Urothelium cell line (cell line): ENCODE measurements at places on chromosomes 1 and 21.
A peak's percentile ranks its signal among the peaks of the same experiment; 100 is the strongest.

DNA sequence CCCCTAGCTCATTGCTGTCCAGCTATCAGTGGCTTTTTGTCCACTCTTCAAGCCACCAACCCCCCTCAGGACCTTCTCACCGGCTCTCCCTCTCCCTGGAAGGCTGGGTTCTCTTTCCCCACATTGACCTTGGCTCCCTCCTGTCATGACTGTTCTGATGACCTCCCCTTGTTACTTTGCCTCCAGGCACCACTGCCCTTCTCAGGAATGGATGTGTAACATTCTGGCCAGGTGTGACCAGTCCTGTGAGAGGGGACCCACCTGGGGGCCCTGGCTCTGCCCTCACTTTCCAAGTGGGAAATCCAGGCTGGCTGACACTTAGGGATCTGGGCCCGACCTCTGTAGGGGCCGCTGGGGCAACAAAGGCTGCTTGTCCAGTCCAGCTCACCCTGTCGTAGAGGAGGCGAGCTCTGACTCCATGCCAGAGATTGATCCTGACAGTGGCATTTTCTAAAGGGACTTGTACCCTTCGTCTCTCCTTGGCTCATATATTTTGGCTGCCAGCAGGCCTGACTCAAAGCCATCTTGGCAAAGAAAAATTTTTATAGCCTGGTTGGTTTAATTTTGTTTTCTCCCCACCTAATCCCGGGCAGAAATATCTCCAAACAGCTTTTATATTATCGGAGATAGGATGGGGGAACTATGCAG lies 37.9 kb upstream of the USP24 start:
- DNase-seq: no peak

- DNase-seq: peak; percentile 93
Measured at GRCh38 chr1:22739648-22740385, 29.2 kb downstream of the EPHB2 start.

DNA sequence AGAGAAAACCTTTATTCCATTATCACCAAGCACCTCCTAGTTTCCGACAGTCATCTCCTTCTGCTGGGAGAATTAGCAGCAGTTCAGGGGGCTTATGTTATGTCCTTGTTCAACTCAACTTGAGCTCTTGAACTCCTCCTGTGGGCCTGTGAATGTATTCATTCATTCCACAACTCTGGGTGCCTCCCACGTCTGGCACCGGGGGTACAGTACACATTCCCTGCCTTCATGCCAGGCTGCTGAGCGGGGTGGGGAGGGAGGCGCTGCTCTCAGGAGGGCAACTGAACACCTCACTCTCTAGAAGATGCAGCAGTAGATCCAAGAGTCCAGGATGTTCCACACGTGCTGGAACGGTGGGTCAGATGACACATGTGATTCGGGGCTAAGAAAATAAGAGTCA lies 4.3 kb upstream of the MX2 start:
- DNase-seq: no peak

GRCh38 chr1:234725177-234726132 lies 115.5 kb upstream of the IRF2BP2 start:
- no peak for DNase-seq

- no peak for DNase-seq
Measured at GRCh38 chr21:27464648-27465047, 497.8 kb upstream of the ADAMTS5 start.

DNA sequence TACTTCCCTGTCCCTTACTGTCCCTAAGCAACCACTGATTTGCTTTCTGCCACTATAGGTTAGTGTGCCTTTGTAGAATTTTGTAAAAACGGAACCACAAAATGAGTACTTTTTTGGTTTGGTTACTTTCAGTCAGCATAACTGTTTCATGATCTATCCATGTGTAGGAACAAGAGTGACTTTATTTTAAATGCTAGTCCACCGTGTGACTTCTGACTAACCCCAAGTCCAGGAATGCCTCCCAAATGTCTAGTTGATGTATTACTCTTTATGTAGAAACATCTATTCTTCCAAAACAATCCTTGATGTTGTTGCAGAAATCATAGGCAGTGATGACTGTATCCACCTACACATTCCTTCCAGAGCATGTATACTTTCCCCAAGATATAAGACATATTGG lies 21.3 kb downstream of the ATPAF1 start:
- no peak for DNase-seq

DNA sequence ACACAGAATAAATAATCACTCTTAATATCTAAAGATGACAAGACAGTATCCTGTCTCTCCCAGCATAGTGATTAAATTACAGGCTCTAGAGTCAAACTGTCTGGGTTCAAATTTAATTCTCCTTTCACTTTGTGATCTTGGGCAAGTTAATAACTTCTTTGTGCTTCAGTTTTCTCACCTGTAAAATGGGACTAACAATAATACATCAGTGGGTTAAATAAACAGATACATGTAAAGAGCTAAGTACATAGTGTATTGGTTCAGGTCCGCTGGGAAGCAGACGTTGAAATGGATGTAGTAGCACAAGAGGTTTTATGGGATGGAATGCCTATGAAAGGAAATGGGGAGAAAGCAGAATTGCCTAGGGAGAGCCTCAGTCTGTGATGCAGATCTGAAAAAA lies 10.7 kb downstream of the ZFYVE9 start:
- no peak for DNase-seq

GRCh38 chr1:185517808-185518419 lies 200.9 kb upstream of the IVNS1ABP start:
- DNase-seq: no peak

DNA sequence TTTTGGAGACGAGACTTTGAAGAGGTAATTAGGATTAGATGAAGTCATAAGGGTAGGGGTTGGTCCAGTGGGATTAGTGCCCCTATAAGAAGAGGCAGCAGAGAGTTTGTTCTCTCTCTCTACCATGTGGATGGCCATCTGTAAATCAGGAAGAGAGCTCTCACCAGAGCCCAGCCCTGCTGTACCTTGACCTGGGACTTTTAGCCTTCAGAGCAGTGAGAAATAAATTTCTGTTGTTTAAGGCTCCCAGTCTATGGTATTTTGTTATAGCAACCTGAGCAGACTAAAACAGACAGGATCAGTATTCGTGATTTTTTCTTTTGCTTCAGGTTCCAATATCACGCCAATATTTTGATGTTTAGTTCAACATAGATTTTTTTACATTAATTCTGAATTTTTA lies 30.0 kb downstream of the TBX15 start:
- DNase-seq: no peak

- no peak for DNase-seq
Measured at GRCh38 chr1:76613886-76614285, 253.4 kb upstream of the ST6GALNAC5 start.

- no peak for DNase-seq
Measured at GRCh38 chr1:181390410-181391077, 92.8 kb upstream of the CACNA1E start.

DNA sequence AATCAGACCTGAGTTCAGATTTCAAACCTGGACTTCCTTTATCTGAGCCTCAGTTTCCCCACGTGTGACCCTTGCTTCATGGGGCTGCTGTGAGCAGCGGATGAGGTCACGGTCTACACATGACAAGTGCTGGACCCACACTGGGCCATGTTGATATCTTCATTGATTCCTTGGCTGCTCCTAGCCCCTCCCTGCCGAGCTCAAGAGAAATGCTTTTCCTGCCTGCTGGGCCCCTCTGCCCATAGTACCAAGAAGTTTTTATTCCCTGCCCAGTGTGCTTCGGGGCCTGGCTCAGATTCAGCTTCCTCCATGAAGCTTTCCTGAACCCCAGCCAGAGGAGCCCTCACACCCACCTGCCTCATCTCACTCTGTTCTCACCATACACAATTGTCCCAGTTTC lies 181.6 kb downstream of the PTPRU start:
- no peak for DNase-seq

- peak; percentile 69 for DNase-seq
Measured at GRCh38 chr1:155277902-155278688, 832 bp downstream of the HCN3 start.

GRCh38 chr1:24470592-24470991 lies 32.0 kb upstream of the RCAN3 start:
- no peak for DNase-seq

- no peak for DNase-seq
Measured at GRCh38 chr1:52855584-52855983, 13.0 kb downstream of the ZYG11A start.

DNA sequence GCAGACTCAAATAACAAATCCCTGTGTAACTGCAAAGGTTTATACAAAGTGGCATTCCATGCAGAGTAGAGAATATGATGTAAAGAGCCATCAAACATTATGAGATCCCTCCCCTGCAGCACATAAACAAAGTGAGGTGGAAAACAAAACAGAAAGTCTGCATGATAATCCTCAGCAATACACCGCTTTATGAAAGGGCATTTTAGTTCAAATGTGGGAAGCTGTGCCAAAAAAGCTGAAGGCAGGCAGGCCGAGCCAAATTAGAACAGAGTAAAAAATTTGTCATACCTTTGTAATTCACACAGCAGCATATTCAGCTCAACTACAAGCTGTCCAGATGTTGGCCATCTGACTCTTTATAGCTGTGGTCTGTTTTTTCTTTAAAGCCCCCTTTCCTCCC lies 113.5 kb downstream of the LHX9 start:
- DNase-seq: no peak

- no peak for DNase-seq
Measured at GRCh38 chr1:108605633-108606032, 45.7 kb downstream of the EEIG2 start.

- no peak for DNase-seq
Measured at GRCh38 chr1:30696831-30697230, 26.6 kb downstream of the MATN1 start.

- no peak for DNase-seq
Measured at GRCh38 chr1:175870217-175870616, 126.8 kb upstream of the TNR start.

DNA sequence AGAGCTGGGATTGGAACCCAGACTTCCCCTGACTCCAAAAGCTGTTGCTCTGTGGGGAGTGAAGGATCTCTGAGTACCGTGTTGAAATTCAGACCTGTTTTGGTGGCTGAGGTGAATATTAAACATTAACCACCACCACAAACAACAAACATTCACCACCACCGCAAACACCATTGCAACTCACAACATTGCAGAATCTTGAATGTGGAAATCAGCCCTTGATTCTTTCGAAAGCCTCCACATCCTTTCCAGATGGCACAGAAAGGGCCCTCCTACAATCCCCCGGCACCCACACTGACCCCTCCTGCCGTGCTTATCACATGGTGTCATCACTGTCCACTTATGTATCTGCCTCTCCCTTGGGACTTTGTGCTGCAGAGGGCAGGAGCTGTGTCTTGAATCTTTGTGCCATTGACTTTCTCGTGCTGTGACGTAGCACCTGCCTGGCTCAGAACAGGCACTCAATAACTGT lies 1.4 kb downstream of the CDA start:
- DNase-seq: no peak

- DNase-seq: no peak
Measured at GRCh38 chr1:168427051-168427450, 116.7 kb downstream of the XCL2 start.

DNA sequence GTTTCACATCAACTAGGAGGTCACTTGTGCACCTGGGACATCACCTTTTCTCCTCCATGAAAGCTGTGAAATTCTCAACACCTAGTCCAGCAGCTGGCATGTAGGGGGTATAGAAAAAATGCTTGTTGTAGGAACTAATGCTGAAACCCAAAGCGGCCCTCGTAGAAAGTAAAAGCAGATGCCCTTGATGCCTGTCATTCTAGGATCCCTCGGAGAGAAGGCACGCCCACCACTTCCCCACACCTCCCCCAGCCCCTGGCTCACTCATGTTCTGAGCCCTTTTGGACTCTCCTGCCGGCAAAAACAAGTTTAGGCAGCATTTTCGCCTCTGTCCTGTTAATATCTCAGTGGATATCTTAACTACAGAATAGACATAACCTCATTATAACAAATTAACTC lies 36.5 kb downstream of the RIPK4 start:
- no peak for DNase-seq

- no peak for DNase-seq
Measured at GRCh38 chr1:204295671-204296070, 64.1 kb downstream of the PLEKHA6 start.

GRCh38 chr1:29703596-29704370 lies 467.5 kb downstream of the PTPRU start:
- peak; percentile 73 for DNase-seq

- DNase-seq: no peak
Measured at GRCh38 chr1:222627232-222627631, 9.3 kb downstream of the MIA3 start.

- DNase-seq: no peak
Measured at GRCh38 chr21:43781846-43782245, 5.7 kb upstream of the CSTB start.

DNA sequence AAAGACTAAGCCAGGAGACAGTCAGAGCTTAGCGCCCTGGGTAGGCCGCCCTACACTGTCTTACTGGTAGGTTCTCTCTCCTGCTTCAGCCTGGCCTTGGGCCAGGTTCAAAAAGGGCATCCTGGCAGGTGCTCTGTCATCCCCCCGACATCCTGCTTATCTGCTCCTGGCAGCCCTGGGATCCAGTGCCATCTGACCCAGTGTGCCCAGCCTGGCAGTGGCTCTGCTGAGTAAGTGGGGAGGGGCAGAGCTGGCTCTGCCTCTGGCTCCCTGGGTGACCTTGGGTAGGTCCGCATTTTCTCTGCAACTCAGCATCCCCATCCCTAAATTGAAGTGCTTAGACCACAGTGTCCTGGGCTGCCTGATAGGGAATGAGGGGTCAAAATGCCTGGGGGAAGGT lies 549.9 kb downstream of the PTPRU start:
- no peak for DNase-seq

- no peak for DNase-seq
Measured at GRCh38 chr1:193524021-193524420, 337.6 kb upstream of the B3GALT2 start.

DNA sequence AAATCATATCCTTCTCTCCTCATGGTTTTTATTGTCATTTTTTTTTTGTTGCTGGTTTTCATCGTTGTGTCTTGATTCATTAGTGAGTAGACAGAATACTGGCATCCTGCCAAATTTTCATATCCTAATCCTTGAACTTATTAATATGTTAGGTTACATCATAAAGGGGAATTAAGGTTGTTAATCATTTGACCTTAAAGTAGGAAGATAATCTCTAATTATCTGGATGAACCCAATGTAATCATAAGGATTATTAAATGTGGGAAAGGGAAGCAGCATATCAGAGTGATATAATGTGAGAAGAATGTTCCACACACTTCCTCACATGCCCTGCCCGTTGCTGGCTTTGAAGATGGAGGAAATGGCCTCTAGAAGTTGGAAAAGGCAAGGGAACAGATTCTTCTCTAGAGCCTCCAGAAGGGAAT lies 299.7 kb downstream of the HMCN1 start:
- peak; percentile 20 for DNase-seq

DNA sequence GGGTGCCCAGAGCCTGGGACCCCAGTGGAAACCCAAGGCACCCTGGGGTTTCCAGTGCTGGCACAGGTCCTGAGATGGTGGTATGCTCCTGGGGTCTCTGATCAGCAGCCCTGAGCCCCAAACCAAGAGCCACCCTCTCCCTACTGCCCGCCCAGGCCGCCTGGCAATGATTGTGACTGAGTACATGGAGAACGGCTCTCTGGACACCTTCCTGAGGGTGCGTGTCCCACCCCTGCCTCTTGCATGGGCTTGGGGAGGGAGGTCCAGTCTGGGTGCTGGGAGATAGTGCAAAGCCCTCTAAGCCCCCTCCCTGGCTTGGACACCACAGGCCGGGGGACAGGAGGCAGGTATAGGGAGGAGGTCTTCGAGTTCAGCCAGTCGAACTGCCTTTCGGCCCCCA lies 34.7 kb downstream of the EPHA8 start:
- DNase-seq: no peak

- DNase-seq: no peak
Measured at GRCh38 chr1:232435729-232436128, 194.2 kb downstream of the SIPA1L2 start.

- no peak for DNase-seq
Measured at GRCh38 chr1:247913786-247914185, 6.3 kb upstream of the OR2T8 start.
